A549 treated with RU486 at 1 μM for 4 hours (cell line): ENCODE measurements at places on chromosomes 6 and 20. TPM values are rescaled to one million over a fixed set of nuclear protein-coding genes. Genes with fewer than 3 reads are reported as not detected.

The SAMD3 gene
- total RNA-seq = not detected in 5 replicates

The MRAP2 gene
- total RNA-seq = 1.1 to 1.7 TPM (median 1.3 TPM) in 5 replicates

The SLC17A3 gene
- total RNA-seq = 0.53 to 1.4 TPM (median 0.93 TPM) in 5 replicates

The MCM9 gene
- total RNA-seq = 4.4 to 5.8 TPM (median 5.4 TPM) in 5 replicates

The ADGRG6 gene
- total RNA-seq = 22.6 to 55.5 TPM (median 50.3 TPM) in 5 replicates

The PI16 gene
- total RNA-seq = not detected in 5 replicates
